ENCODE measurements at places on chromosomes 1 and 21.

DNA sequence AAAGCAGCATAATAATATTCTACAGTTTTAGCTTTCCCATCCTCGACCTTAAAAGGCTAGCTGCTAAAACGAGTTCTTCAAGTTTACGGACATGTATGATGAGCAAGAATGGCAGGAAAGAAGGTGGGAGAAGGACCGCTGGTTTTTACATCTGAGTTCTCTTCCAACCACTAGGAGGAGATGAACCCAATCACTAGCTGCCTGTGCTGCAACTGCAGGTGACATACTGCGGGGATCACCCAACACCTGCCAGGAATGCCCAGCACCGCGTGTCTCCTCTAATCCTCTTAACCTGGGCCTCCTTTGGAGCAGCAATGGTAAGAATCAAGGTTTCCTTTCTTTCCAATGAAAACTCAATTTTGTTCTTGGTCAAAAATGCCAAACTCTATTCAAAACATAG lies 23.5 kb downstream of the TOR3A start:
- DNase-seq = peak; percentile 42

GRCh38 chr1:156551869-156552268 lies 20.5 kb downstream of the IQGAP3 start:
- DNase-seq = peak; percentile 73

GRCh38 chr1:109282497-109282951 lies 421 bp downstream of the PSRC1 start:
- no peak for DNase-seq

DNA sequence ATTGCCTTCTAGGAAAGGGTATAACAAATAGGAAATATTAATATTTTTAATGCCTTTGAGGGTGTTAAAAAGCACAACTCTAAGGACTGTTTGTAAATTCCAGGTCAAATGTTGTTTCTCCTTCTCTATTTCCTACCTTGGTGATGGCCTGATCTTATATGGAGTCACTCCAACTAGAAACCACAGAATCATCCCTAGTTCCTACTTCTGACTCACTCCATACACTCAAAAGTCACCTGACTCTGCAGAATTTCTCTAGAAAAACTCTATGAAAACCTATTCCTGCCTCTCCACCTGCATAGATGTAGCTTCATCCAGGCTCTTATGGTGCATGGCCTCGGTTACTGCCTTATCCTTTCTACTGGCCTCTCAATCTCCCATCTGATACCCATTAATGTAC lies 14.5 kb downstream of the RGS4 start:
- peak; percentile 66 for DNase-seq

GRCh38 chr1:3939242-3940080 lies 39.4 kb upstream of the C1orf174 start:
- no peak for DNase-seq

GRCh38 chr1:211587123-211587522 lies 8.2 kb upstream of the SLC30A1 start:
- no peak for DNase-seq

- no peak for DNase-seq
These were observed 8.7 kb downstream of the SH3BP5L start for GRCh38 chr1:248817065-248817464.

- peak; percentile 85 for DNase-seq
These were observed 146.6 kb downstream of the ROR1 start for GRCh38 chr1:63920154-63921117.

GRCh38 chr1:35660581-35661473 lies 19.5 kb upstream of the PSMB2 start:
- no peak for DNase-seq

GRCh38 chr1:202192770-202193613 lies 607 bp upstream of the LGR6 start:
- DNase-seq = no peak

GRCh38 chr1:206080026-206080820 lies 27.2 kb downstream of the RHEX start:
- no peak for DNase-seq

DNA sequence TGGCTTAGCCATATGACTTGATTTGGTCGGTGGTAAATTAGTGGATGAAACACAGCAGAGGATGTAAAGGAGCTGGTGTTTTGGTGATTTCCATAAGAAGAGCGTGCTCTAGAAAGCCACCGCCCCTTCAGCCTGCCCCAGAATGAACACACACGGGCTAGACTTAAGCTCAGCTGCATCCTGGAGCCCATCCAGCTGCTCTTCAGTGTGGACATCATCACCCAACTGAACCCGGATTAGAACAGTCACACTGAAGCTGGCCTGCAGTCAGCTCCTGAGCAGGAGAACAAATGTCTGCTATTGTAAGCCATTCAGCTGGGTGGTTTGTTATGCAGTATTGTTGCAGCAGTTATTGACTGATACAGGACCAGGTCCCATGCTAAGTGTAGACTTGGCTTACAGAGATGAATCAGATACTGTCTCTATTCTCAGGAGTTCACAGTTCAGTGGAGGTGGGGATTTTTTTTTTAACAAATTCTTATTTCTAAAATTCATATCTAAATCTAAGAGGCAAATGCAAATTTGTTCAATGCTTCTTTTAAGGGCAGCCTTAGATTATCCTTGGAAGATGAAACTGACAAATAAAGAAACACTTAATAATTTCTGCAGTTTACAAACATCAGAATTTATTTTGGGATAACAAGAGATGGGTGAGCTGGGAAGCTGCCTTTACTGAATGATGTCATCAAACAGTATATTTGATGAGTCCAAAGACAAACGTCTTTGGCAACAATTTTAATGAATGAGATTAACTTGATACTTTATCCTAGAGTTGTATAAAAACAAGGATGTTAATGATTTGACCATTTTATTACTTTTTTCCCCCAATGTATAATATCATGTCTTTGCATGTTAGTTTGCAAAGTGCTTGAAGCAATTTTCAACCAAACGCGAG lies 251.2 kb downstream of the TRABD2B start:
- DNase-seq = no peak

DNA sequence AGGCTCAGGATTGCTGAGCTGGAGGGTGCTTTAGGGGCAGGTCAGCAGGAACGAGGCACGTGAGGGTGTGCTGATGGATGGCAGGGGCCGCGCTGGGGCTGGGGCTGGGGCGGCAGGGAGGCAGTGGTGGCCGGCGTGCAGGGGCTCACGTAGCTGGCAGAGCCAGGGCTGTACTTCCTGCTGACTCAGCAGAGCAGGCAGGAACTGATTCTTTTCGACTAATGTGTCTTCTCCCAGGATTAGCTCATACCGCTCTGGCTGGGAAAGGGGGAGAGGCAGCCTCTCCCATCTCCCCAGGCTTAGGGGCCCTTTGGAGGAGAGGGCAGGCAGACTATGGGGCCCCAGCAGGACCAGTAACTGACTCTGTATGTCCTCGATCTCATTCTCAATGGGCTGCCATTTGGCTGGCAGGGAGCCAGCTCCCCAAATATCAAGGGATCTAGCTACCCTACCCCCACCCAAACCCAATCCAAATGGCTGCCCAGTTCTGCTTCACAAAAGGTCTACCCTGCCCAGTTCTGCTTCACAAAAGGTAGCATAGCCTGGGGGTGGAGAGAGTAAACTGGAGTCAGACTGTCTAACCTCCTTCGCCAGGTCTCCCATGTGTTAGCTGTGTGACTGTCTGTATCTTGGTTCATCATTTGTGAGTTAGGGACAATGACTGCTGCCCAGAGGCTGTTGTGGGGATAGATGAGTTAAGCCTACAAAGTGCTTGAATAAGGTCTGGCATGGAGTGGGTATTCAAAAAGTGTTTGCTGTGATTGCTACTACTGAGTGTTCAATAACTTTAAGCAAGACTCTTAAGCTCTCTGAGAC lies 100.1 kb upstream of the SLC2A1 start:
- DNase-seq = peak; percentile 54

DNA sequence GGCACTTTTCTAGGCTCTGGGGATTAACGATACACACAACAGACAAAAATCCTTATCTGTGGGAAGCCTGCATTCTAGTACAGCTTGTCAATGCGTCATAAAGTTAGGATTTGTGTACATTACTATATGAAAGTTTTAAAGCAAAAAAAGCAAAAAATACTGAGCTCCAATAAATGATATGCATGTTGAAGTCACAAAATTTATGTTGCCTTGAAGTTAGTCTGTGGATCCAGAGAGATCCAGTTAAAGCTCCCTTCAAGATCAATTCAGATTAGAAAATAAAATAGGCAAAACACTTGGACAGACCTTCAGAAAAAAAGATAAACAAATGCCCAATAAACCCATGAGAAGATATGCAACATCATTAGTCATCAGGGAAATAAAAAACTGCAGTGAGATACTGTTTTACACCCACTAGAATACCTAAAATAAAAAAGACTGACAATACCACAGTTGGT lies 33.1 kb upstream of the KCNQ4 start:
- DNase-seq = no peak

DNA sequence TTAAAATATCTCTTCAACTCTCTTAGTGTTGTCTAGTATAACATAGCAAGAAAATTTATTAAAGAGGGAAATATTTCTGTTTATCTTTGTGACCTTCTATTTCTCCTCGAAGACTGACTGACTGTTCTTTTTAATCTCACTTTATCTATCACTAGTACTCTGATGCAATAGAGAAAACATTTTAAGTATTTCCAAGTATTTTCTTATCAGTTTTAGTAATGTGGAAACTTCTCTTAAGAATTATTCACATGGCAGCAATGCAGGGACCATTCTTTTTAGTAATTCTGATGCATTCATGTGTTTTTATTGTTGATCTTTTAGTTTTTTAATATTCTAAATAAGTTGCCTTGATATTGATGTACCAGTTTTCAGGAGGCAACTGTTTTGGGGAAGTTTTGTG lies 115.7 kb downstream of the NEK7 start:
- no peak for DNase-seq

- DNase-seq = no peak
These were observed 2.6 kb downstream of the VSIG8 start for GRCh38 chr1:159859767-159860322.

DNA sequence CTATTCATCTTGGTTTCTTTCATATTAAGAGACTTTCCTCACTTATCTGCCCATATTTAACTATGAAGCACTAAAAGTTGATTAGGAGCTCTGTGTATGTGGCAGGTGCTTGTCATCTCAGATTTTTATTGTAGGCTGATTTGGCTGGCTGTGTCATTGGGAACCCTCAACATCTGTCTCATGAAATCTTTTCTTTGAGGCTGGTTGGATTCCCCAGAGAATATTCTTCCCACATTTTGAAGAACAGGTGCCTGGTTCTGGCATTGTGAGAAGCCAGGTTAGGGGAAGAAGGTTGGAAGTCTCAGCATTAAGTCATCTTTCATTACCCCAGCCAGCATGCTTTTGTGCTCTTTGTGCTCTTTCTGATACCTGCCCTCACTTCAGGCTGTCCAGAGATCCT lies 37.1 kb downstream of the EEIG2 start:
- DNase-seq = no peak

GRCh38 chr1:169879034-169879840 lies 14.5 kb downstream of the SCYL3 start:
- DNase-seq = no peak

DNA sequence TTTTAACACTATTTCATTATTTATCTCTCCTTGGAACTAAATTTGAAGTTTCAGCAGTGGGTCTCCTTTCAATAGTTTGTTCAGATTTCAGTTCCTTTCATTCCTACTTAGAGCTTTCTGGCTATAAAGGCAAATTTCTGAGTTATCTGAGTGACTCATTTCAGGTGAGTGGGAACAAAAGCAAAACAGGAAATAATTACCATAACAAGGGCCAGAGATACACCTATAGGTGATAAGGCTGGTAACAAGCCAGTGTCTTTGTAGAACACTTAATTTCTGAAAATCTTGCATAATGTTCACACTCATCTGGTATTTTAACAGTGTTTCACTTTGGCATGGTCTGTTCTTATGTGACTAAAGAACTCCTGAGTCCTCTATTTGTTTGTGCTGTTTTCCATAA lies 64.5 kb upstream of the PRRC2C start:
- peak; percentile 45 for DNase-seq

DNA sequence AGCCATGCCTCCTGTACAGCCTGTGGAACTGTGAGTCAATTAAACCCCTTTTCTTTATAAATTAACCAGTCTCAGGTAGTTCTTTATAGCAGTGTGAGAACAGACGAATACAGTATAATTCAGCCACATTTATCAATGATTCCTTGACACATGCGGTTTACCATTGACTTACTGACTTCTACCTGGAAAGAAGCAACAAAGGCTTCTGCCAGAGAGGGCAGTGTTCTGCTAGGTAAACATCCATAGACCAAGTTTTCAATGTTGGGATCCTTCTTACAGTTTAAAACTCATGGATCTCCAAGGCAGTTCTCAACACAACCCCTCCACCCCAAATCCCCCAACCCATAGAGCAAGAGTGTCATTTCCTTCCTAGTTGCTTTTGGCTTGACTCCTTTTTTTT lies 150.6 kb downstream of the ZNF648 start:
- DNase-seq = no peak

- DNase-seq = no peak
These were observed 16.5 kb downstream of the VSIG8 start for GRCh38 chr1:159845751-159846629.

DNA sequence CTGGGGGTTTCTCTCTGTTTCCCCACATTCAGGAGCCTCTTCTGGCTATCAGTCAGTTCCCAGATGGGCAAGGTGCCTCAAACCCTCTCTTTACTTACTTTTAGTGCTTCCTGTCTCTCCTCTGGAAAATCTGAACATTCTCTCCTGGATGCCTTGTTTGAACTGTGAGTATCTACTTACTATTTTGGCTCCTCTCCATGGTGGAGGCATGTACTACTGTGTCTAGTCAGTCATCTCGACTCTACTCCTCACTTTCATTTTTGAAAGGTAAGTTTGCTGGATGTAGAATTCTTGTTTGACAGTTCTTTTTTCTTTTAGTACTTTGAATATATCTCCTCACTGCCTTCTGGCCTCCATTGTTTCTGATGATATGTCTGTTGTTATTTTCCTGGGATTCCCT lies 70.9 kb upstream of the FAM78B start:
- no peak for DNase-seq

DNA sequence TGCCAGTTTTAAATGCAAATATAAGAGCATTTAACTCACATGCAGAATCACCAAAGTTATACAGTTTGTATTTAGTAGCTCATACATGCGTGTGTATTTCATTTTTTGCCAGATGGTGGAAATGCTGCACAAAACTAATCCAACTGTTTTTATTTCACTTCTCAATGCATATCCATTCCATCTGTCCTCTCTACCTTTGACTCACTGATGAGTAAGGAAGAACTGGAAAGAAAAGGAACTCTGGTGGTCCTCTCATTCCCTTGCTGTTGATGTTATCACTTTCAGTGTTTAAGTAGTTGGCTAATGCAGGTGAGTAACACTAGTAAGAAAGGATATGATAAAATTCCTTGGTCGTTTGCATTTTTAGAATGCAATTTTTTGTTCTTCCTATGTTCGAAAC lies 5.7 kb upstream of the SLC1A7 start:
- peak; percentile 17 for DNase-seq

- no peak for DNase-seq
These were observed 30.0 kb downstream of the BATF3 start for GRCh38 chr1:212669600-212669999.
